ENCODE measurements at places on chromosomes 5 and 9.
A peak's percentile ranks its signal among the peaks of the same experiment; 100 is the strongest.

DNA sequence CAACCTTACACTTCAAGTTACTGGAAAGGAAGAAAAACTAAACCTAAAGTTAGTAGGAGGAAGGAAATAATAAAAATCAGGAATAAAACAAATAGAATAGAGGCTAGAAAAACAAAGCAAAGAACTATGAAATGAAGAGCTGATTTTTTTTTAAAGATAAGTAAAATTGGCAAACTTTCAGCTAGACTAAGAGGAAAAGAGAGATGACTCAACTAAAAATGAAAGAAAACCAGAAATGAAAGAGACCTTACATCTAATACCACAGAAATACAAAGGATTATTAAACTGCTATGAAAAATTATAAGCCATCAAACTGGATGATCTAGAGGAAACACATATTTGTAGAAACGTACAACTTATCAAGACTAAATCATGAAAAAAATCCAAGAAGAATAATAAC lies 60.0 kb downstream of the PRRC1 start:
- DNase-seq = no peak

DNA sequence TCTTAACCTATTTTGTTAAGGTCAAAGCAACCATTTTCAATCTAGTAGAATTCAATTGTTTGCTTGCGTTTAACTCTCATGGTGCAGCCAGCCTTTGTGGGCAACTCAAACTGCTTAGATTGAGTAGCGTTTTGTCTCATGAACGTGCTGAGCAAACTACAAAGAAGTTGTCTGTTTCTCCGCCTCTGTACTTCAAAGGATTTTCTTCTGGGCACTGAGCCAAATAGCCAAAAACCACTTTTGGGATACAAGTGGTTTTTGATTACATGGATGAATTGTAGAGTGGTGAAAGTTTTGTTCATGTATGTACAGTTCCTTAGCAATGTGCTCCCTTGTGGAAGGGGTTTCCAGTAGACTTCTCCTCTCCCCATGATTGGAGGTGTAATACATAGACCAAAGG lies 122.9 kb downstream of the CFAP90 start:
- no peak for DNase-seq

DNA sequence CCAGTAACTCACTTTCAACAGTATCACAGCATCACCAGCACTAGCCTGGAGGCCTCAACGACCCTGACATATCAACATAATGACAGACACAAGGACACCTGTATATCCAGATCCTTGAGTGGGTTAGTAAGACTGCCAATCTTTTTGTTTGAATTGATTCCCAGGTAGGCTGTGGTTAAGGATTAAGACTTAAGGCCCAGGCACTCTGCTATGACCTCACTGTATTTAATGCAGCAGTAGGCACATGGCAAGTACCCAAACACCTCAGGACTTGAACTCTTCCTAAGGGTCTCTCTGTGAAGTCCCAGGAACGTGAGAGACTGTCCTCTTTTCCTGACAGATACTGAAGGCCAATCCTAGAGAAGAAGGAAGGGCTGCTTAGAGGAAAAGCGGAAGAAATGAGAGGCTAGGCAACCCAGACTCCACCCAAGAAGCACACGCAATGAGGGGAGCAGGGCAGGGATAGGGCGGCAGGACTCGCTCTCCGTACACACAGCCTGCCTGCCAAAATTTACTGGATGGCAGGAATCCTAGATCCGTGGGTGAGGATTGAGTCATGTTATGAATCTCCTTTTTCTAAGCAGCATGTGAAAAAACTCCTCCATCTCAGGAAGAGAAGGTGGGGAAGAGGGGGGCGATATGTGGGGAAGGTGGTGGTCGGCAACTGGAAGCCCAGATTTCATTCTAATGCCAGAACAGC lies 93.4 kb downstream of the SIL1 start:
- peak; percentile 81 for DNase-seq

DNA sequence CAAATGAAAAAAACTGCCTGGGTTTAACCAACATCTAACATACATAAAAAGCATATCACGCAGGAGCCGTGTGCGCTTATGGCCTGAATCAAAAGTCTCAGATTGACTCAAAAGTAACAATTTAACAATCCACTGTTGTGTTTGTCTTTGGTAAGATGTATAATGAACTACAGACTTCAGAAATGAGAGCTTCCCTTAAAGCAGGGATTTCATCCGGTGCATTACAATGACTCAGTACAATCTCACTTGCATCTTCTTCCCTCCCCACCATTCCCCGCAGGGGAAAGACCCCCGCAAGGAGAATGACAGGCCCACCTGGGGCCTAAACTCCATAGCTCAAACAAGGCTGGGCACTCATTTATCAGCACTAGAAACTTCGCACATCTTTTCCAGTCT lies 1.4 kb downstream of the ZFR start:
- no peak for DNase-seq

GRCh38 chr5:78843436-78843835 lies 141.7 kb downstream of the ARSB start:
- DNase-seq = no peak

GRCh38 chr5:94469894-94470329 lies 148.5 kb downstream of the KIAA0825 start:
- DNase-seq = no peak

DNA sequence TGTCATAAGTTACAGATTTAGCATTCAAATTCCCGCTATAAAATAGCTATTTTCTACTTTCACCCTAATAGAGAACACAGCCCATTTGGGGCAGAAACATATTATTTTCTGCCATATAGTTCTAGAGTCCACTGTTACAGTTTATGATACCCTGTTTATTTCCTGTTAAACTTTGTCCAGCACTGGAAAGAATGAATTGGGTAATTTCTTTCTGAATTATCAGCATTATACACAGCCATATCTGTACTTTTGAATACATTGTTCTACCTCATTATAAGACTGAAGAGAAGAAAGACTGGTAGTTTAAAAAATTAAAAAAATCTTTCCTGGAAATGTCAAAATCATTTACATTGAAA lies 332.1 kb downstream of the DIRAS2 start:
- DNase-seq = no peak

- no peak for DNase-seq
Measured at GRCh38 chr5:151245680-151246219, 7.2 kb upstream of the GM2A start.

GRCh38 chr5:6041977-6042550 lies 336.3 kb downstream of the MED10 start:
- DNase-seq = no peak

- DNase-seq = no peak
Measured at GRCh38 chr9:8351436-8351835, 551.9 kb upstream of the DMAC1 start.

DNA sequence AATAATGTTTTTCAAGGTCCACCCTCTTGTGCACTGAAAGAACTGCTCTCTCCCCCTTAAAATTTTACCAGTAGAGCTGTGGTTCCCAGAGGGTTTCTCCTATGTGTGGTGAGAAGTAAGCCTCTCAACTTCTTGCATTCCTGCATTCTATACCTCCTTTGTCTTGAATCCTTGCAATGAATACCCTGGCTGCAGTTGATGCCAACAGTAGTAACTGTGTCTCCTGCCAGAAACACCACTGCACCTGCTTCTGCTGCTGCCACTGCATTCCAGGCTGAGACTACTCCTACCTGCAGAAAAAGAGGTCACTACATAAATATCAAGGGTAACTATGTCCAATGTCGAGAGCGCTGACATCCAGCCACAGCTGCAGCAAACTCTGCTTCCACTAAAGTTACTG lies 203.7 kb downstream of the TMEM167A start:
- no peak for DNase-seq

- peak; percentile 15 for DNase-seq
Measured at GRCh38 chr5:42285230-42285629, 138.0 kb upstream of the GHR start.

DNA sequence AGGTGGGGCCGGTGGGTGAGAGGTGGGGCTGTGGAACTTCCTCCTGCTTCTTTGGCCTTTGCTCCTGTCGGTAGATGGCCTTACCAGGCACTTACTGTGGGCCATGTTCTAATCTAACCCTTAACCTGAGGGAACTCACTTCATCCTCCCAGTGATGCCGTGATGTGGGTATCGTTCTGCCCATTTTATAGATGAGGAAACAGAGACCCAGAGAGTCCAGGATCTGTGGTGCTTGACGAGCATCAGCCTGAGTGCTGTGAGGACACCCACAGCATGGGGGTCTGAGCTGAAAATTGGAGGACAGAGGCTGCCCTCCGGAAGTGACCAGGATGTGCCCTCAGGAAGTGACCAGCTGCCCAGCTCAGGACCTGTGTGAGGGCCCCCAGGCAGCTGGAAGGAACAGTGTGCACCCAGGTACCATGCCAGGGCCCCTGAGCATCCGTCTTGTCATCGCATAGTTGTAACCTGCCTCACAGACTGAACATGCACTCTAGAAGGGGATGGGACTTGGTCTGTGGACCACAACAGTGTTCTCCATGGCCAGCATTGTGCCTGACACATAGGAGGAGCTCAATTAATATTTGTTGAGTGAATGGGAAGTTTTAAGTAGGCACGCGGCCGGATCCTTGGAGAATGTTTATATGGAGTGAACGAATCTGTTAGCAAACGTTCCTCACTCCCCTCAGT lies 8.5 kb downstream of the NEK6 start:
- DNase-seq = no peak

- DNase-seq = no peak
Measured at GRCh38 chr9:89807682-89808075, 202.9 kb downstream of the GADD45G start.

DNA sequence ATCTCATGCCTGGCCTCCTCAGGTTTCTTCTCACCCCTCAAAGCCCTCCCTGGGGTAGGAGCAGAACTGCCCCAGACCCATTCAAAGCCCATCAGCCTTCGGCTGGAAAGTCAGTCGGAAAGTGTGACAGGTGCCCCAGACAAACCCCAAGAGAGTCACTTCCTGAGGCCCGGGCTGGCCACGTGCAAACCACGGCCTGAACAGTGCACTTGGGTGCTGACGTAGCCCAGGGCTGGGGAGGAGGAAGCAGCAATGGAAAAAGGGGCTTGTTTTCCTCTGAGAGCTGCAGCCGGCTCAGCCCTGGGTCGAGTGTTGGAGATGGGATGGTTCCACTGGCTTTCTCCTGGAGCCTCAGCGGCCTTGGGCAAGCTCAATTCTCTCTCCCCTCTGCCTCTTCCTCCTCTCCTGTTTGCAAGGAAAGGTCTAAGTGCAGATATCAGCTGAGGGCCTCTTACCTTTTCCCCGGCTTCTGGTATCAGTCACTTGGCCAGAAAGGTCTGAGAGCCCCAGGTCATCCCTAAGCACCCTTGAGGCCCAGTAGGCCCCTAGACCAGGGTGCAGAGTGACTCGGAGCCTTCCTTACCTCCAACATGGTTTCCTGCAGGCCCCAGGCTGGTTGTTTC lies 5.9 kb upstream of the EGR1 start:
- no peak for DNase-seq

GRCh38 chr5:163459462-163459818 lies 462 bp downstream of the NUDCD2 start:
- DNase-seq = no peak

- no peak for DNase-seq
Measured at GRCh38 chr5:154371687-154372086, 74.1 kb upstream of the SAP30L start.

DNA sequence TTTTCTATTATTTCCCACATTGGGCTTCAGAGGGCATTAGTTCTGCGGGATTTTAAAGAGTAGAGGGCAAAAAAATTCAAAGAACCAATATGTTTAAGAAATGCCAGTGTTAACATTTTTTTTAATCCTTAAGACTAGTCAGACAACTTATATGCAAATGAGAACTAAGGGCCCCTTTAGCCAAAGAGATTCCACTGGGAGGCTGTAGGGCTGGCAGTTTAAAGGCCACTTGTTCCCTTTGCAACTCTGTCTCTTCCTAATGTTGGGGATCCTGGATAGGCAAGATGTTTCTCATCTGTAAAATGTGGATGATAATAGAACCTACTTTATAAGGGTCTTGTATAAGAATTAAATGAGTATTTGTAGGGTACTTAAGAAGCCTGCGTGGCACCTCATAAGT lies 1395.9 kb downstream of the PTPRD start:
- DNase-seq = no peak

- DNase-seq = no peak
Measured at GRCh38 chr9:104794070-104794469, 30.1 kb downstream of the NIPSNAP3B start.

- DNase-seq = no peak
Measured at GRCh38 chr5:107772418-107773310, 101.9 kb upstream of the EFNA5 start.

- DNase-seq = no peak
Measured at GRCh38 chr9:37775216-37775919, 9.5 kb downstream of the EXOSC3 start.

DNA sequence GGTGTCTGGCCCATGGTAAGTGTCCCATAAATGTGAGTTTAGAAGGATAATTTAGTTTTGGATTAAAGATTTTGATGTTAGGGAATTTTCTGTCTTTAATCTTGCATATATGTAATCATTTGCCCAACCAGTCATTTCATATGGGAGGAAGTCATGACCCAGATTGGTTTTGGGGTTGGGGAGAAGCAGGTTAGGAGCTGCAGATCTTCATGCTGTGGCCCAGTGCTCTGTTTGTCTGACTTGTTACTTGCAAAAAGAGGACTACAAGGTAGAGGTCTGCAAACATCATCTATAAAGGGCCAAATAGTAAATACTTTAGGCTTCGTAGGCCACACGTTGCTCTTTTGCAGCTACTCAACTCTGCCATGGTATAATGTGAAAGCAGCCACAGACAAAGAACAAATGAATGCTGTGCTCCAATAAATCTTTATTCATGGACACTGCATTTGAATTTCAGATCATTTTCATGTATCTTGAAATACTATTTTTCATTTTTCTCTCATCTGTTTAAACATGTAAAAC lies 16.8 kb downstream of the OSTF1 start:
- DNase-seq = no peak

DNA sequence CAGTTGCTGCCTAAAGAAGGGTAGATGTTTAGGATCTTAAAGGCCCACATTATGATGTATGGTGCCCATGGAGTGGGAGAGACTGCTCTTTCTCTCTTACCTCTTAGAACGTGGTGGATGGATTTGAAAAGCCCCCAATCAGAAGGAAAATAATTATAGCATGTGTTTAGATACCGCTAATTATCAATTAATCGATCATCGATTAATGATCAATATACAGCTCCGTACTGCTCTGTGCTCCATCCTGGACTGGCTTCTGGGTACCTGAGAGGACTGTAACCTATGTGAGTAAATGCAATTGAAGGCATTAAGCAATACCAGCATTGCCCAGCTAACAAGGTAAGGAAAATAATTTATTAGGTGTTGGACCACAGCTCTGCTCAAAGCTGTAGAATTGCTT lies 149.1 kb downstream of the MAST4 start:
- no peak for DNase-seq

DNA sequence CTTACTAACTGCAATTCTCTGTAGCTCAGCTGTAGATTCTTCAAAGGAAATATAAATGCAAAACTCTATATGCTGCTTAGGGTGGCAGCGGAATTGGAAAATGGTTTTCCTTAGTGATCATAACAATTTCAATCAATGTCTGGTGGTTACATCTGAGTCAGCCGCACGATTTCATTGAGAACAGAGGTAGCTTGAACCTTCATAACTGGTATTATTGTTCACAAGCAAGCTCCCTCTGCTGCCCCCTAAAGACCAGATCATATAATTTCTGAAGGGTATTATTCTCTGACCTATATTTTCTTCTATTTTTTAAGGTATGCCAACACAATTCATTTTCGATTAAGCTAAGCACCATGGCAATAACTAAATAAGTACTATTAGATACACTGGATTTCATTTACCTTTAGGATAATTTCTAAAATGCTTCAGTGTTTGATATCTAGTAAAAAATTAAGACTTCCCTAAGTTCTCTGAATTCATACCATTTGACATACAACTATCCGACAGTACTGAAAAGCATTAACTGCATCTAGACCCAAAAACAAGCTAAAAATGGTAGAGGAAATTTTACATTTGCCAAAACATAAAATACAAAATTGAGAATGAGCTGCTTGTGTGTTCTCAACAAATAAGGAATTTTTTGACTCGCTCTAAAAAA lies 181.1 kb upstream of the SPEF2 start:
- DNase-seq = no peak

- DNase-seq = no peak
Measured at GRCh38 chr5:157546456-157547100, 29.0 kb downstream of the ADAM19 start.

Data from hippocampal formation (tissue), 2 donors.